ENCODE measurements at places on chromosomes 7 and 10.

- DNase-seq = peak; percentile 44
Measured at GRCh38 chr10:110151467-110151866, 55.9 kb upstream of the MXI1 start.

- peak; percentile 8 for DNase-seq
Measured at GRCh38 chr7:21071561-21072501, 285.1 kb upstream of the SP8 start.

DNA sequence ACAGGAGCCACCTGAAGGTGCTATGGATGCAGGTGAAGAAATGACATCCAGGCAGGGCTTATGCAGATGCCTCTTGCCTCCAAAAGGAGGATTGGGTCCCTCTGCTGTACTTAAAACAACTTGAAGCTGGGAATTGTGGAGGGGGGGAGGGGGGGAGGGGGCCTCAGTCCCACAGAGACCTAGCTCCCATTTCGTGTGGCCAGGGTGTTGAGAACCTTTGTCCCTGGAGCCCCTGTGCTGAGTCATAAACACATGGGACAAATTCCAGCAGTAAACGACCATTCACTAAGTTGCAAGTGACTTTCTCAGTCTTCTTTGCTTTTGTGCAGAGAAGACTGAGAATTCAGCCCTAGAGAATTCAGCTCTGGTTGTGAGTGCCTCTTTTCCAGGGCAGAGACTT is 96.5 kb upstream of the PODXL start:
- DNase-seq = no peak

DNA sequence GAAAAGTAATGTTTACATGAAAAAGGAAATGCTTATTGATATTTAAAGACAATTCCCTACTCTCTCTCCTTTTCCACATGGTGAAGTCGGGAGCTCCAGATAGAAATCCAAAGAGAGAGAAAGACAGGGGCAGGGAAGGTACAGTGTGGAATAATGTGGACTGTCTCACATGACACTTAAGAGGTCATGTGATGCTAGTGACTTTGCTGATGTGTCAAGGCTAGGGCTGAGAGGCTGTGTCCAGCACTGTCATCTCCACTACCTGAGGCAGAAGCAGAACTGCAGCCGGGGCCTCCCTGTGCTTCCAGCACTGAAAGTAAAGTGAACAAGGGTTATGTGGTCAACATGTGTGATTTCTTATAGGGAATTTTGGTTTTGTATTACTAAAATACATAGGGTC is 26.0 kb downstream of the NRG3 start:
- DNase-seq = no peak

DNA sequence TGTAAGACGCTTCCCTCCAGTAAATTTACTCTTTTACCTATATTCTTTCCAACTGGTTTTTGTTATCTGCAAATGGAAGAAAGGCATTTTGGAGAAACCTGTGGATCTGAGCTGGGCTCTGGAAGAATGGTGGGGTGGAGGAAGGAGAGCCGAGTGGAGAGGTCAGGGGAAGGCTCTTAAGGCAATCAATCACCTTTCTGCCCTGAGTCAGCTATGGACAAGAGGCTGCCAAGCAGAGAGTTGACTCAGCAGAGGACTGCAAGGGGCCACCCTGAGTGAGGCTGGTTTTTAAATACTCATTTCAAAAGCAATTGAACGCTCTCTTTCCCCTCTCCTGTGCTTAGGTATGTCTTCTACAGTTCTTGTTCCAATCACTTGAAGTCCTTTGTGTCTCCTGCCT is 81.8 kb downstream of the SPAG6 start:
- DNase-seq = no peak

GRCh38 chr7:66627151-66627681 is 1.5 kb upstream of the KCTD7 start:
- DNase-seq = no peak

DNA sequence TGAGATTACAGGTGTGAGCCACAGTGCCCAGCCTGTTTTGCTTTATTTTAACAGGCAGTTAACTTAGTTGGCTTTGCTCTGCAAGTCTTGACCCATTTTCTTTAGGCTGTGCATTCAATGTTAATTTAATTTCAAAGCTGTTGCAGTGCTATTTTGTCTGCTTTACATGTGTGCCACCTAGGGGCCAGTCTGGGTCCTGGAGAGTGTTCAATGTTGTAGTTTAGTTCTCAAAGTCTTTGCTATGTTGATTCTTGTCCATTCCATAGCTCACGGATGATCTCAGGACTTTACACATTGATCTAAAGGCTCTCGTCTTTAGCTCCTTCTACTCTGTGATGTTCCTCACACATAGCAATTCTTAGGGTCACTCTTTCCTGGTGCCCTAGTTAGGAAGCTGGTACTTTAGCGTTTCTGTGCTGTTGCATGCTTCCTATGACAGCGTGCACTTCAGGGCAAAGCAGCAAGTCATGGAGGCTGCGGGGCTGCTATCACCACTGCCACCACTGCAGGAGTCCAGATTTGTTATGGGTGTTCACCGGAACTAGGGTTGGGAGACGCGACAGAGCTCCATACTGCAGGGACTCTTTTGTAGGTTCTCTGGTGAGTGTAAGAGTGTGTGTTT is 16.4 kb upstream of the ABCA13 start:
- no peak for DNase-seq

GRCh38 chr10:32411797-32412498 is 34.0 kb upstream of the CCDC7 start:
- no peak for DNase-seq

GRCh38 chr10:94370501-94370900 is 7.8 kb upstream of the NOC3L start:
- no peak for DNase-seq

GRCh38 chr7:157267516-157267915 is 69.3 kb upstream of the DNAJB6 start:
- DNase-seq = no peak

GRCh38 chr7:43509906-43510305 is 73.0 kb upstream of the STK17A start:
- DNase-seq = no peak

GRCh38 chr10:72008096-72008981 is 44.1 kb downstream of the CHST3 start:
- no peak for DNase-seq

- DNase-seq = no peak
Measured at GRCh38 chr7:106749165-106749564, 88.2 kb upstream of the CCDC71L start.

DNA sequence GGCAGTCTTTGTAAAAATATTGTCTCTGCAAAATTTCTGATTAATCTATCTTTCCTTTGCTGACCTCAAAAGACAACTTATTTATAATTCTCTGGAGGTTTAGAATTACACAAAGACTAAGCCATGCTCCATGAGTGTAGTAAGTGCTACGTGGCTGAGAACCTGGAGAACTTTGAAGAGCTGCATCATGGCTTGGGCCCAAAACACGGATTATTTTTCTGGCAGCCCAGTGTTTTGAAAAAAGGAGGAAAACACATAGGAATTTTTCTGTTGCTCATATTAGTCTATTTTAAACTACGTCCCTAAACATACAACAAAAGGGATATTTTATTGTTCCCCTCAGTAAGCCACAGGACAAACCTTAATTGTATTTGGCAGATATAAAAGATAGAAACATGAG is 360.7 kb upstream of the MYO3A start:
- no peak for DNase-seq

DNA sequence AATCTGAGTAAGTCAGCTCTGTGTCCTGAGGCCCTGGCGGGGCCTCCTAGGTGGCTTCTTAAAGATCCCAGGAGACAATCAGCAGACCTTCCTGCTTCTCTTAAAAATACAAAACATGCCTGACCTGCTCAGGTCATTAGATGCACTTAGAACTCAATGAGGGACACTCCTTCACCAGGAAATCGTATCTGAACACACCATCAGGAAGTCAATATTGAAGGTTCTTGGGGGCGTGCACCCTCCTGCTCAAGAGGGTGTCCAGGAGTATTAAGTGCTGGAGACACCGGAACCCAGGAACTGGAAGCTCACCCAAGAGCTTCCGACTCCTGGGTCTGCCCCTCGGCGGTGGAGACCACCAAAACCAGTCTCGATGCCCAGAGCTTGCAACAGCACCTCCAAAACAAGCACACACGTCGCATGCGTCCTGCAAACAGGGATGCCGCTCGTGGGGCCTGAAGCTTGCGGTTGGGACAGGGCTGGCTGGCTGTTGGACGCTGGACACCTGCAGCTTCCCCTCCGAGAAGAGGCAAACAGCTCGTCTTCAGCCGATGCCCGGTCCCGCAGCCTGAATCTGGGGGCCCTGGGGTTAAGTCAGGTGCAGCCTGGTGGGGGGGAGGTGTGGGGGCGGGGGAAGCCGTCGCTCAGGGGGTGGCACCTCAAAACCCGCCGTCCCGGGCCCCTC is 803 bp downstream of the RAPGEF5 start:
- DNase-seq = peak; percentile 41

DNA sequence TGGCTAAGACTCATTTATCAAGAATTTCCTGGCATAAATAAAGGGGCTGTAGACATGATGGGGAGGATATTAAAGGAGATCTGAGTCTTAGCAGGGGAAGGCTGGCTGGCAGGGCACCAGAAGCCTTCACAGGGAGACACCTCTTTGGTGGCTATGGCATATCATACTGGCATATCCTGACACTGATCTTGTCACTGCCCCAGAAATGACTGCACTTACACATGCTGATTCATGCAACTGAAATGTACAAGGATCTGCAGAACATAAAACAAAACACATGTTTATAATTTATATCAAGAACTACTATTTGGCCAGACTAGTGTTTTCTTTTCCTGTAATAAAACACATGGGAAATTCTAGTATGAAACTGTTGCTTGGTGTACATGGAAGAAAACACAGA is 5.5 kb upstream of the LIPN start:
- DNase-seq = no peak

GRCh38 chr7:96349572-96349971 is 27.7 kb upstream of the SLC25A13 start:
- no peak for DNase-seq

GRCh38 chr7:17255926-17256325 is 42.5 kb upstream of the AHR start:
- DNase-seq = no peak

- DNase-seq = no peak
Measured at GRCh38 chr7:92650391-92650790, 60.2 kb upstream of the FAM133B start.

DNA sequence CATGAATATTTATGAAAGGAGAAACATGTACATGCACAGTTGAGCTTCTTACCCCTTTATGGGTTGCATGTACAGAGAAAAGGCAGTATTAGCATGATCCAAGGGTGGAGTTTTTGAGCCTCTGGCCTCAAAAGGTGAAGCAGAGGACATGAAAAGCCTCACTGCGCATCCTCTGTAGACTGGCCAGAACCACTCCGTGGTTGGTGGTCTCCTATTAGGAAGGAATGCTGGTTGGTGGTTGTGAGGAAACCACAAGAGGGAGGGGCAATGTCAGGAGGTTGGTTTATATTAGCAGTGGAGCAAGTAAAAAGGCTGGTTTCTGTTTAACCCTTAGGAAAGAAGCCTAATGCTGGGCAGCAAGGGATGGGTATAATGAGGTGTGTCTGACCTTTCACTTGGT is 37.5 kb downstream of the AHCYL2 start:
- no peak for DNase-seq

- DNase-seq = peak; percentile 71
Measured at GRCh38 chr10:97759158-97759887, 12.5 kb downstream of the SFRP5 start.

DNA sequence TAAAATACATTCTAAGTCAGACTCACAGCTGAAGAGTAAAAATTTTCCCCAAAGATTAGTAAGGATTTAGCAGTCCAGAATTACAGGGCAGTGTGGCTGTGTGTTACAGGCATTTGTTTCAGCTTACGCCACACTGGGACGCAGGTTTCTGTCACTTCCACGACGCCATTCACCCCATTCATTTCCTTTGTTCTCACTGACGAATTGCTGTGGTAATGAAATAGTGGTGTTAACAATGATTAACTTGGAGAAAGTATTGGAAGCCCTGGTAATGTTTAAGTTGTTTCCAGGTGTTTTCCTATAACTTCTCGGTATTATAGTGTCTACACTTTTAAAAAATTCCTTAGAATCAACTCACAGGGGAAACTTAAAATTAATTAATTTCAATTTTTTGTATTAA is 370.9 kb downstream of the SH2D4B start:
- DNase-seq = no peak

GRCh38 chr7:40880581-40880980 is 745.8 kb downstream of the SUGCT start:
- no peak for DNase-seq
